Neural progenitor cell (in vitro differentiated cells): ENCODE measurements at places on chromosomes 16 and 17.

DNA sequence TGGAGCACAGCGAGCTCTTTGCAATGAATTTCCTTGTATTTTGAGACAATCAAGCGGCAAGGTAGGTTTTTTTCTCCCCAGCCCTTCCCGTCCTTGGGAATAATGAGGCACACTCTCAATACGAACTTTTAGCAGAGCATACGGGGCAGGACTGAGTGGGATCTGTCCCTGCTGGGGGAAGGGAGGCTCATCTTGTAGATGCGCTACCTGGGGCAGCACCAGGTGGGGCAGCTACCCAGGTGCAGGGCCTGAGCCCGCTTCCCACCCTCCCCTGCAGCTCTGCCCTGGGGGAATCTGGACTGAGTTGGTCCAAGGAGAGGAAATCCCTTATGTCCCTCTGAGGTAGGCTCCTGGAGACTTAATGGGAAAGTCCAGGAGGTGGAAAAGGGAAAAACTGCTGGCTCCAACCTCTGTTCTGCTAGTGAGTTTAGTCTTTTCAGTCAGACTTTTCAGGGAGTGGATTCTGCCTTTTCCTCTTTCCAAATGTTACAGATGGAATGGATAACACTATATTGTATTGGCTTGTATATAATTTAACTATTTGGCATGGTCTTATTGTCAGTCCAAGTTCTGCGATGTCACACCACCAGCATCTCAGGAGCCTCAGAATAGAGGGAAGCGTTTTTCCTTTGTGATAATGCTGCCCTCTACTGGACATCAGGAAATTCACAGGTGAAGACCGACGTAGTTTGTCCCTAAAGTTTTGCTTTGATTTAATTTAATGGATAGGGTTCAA lies 9.6 kb upstream of the CES1 start:
- peak; percentile 74 for DNase-seq

GRCh38 chr17:45201457-45201856 lies 20.2 kb upstream of the FMNL1 start:
- no peak for DNase-seq

DNA sequence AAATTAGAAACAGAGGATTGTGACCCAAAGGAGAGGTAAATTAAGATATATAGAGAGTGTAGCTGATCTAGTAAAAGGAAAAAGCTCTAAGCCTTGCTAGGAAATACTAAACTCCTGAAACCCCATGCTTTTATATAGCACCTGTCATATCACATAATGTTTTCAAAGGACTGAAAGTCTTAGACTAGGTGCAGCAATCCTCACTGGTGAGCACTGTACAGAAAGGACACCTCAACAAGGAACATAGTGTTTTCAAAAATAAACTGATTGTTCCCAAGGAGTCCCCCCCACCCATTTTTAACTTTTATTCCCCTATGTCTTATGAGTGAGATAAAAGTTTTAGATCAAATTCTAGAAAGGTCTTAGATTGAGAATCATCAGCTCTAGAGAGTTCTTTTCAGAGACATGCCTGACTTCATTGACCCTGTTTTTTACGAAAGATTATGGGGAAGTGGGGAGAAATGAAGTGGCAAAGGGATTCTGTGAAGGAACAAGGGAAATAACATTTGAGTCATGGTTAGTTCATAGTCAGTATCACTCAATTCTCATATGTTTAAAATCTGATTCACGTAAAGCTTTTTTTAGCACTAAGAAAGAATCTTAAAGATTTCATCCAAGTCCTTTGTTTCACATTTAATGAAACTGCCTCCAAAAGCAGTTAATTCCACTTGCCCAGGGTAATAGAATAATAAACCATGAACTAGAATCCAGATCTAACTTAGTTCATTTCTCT lies 166.4 kb downstream of the CYB561 start:
- DNase-seq = no peak

DNA sequence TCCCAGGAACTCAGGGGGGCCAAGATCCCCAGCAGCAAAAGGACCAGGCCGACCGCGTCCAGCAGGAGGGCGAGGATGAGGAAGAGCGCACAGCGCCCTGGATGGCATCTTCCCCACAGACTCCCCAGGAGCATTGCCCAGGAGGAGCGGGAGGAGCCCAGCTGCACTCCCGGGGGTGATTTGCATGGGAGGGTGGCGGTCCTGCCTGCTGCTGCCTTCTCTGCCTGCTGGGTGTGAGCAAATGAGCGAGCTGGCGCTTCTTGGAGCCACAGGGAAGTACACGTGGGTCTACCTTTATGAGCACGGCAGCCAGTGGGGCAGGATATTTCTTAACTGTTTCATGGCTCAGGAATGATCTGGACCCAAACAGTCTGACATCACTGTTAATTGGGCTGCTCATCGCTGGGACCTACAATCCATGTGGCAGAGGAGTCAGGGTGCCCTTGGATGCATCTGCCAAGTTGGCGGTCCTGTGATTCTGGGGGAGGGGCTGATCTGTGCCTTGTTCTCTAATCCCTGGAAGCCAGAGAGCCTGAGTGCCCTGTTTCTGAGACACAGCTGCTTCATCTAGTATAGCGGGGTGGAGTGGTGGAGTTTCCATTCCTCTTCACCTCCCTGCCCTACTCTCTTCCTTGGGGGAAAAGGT lies at the start of gene TMEM238L:
Gene TMEM238L, minus strand, starts transcription at position 270 of the 646 bp plus-strand sequence. Its CDS starts 136 bp downstream, at position 134.
- DNase-seq = no peak

GRCh38 chr17:76500074-76500746 lies 1.0 kb downstream of the RHBDF2 start:
- DNase-seq = peak; percentile 56

- DNase-seq = no peak
Measured at GRCh38 chr17:74524653-74525464, 6.4 kb downstream of the CD300LB start.

- no peak for DNase-seq
Measured at GRCh38 chr16:23579371-23579770, 16.7 kb downstream of the NDUFAB1 start.

- DNase-seq = no peak
Measured at GRCh38 chr17:71681427-71682173, 439.2 kb upstream of the SOX9 start.

GRCh38 chr17:72588561-72588960 lies 467.7 kb downstream of the SOX9 start:
- no peak for DNase-seq

- no peak for DNase-seq
Measured at GRCh38 chr16:35306915-35307314, 1847.5 kb downstream of the TP53TG3F start.

DNA sequence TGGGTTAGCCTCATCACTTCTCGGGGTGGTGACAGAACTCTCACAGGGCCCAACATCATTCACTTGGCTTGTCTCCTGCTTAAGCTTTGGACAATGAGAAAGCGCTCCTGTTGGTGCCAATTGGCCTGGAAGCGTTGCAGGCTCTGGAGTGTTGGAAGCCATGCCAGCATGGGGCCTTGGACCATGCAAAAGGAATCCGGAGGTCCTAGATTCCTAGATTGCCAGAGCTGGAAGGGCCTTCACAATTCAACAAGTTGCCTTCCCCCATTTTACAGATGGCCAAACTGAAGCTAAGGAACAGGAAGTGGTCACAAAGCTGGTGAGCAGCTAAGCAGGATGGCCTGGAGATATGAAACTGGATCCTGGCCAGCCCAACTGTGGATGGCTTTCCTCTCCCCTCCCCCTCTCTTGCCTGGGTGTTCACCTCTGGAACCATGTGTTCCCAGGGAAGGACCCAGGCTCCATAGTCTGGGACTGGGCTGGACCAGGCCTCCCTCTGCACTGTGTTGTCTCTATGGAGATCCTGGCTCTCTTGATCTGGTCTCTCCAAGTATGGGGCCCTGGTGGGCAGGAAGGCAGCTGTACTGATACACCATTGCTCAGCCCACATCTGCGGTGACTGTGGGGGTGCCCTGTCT lies 6.0 kb upstream of the IGFBP4 start:
- no peak for DNase-seq

- DNase-seq = no peak
Measured at GRCh38 chr17:2902546-2902945, 106.3 kb downstream of the RAP1GAP2 start.

- DNase-seq = no peak
Measured at GRCh38 chr17:19332371-19333131, 30.0 kb downstream of the B9D1 start.
